ENCODE measurements at places on chromosomes 3 and 15.

- DNase-seq: no peak
Measured at GRCh38 chr3:6125520-6125919, 735.4 kb upstream of the GRM7 start.

DNA sequence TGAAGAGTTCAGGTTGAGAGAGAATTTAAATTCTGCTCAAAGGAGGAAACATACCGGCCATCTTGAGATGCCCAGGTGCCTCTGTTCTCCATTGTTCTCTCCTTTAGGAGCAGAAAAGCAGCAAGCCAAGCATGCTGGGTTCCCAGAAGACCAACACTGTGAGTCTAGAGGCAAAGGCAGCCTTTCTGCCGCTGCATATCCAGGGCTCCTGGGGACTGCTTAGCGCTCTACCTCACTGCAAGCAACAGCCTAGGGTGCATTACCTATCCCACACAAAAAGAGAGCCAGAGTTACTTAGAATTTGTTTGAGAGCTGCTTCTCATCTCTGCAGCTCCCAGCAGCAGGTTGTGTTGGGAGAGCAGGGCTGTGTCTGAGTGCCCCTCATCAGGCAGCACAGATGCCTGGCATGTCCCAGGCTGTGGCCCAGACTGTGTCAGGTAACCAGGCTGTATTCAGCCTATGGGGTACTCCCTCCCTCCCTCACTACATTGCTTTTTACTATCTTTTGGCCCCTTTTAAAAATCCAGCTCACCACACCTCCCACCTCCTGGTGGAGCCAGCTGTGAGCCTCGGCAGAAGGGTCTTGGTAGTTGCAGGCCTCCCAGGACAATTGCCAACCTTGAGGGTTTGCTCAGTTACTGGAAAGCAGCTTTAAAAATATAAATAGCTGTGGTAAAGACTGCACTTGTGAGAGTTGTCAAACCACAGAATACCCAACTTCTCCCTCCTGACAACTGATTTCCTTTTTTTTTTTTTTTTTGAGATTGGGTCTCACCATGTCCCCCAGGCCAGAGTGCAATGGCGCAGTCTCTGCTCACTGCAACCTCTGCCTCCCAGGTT, 30.2 kb downstream of the BCL2L10 start:
- DNase-seq: no peak

GRCh38 chr3:156729460-156730179, 55.2 kb downstream of the TIPARP start:
- DNase-seq: no peak

GRCh38 chr15:68073576-68074288, 19.6 kb downstream of the PIAS1 start:
- no peak for DNase-seq

DNA sequence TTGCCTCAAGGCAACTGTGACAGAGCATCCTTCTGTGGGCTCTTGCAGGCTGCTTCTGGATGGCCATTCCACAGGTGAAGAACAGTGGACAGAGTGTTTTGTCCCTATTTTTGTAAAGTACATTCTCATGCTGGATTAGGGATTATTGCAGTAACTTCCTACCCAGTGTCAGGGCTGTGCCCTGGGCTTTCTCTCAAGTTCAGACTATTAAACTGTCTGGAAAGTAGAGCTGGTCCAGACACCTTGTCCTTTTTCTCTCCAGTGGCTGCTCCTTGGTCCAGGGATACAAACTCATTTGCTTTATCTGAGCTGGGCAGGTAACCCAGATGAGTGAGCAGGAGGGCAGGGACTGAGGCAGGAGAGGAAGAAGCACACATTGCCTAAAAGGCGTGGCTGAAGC, 37.4 kb upstream of the AGBL1 start:
- no peak for DNase-seq
